ENCODE measurements at places on chromosomes 4 and X.

GRCh38 chr4:78313754-78314120, 237.8 kb upstream of the ANXA3 start:
- DNase-seq: no peak

DNA sequence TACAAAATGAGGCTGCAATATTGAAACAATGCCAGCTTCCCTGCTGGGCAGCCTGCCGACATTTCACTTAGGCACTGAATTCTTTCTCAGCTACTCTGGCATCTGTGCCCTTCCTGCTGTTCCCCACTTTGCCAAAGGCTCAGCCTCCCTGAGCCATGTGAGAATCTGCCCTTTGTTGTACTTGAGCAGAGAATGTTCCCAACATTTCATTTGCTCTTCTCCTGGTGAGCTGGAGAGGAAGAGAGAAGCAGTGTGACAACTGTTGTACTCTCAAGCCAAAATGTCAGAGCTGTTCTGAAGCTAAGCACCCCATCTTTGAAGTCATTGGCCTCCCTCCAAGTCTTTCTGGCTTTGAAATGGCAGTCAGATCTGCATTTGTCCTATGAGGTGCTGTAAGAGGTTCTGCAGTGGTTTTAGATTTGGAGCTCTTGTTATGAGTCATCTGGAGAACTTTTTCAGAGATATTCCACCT, 32.5 kb downstream of the LANCL3 start:
- DNase-seq: no peak

- DNase-seq: no peak
Observed at GRCh38 chr4:101851672-101852071, 61.1 kb downstream of the BANK1 start.

GRCh38 chrX:26651755-26652154, 435.8 kb downstream of the MAGEB5 start:
- no peak for DNase-seq

GRCh38 chr4:160091631-160092030, 988.8 kb downstream of the RAPGEF2 start:
- DNase-seq: no peak

GRCh38 chrX:99909946-99910345, 500.1 kb downstream of the PCDH19 start:
- DNase-seq: no peak

GRCh38 chrX:123454712-123455431, 270.8 kb downstream of the GRIA3 start:
- DNase-seq: no peak

DNA sequence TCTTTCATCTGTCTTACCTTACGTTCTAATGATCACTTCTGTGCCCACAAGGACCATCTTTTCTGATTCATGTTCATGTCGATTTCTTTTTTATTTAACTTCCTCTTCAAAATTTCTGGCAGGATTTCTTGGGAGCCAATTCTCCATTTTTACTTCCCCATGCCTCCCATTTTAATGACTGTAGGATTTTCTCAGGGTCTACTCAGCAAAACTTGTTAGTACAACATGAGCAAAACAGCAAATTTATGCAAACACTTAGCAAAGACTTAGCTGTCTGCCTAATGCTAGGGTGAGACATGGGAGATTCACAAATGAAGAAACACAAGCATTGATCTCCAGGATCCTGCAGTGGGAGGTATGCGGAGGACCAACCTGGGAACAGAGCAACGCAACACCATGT, 5.5 kb downstream of the CD38 start:
- DNase-seq: no peak

DNA sequence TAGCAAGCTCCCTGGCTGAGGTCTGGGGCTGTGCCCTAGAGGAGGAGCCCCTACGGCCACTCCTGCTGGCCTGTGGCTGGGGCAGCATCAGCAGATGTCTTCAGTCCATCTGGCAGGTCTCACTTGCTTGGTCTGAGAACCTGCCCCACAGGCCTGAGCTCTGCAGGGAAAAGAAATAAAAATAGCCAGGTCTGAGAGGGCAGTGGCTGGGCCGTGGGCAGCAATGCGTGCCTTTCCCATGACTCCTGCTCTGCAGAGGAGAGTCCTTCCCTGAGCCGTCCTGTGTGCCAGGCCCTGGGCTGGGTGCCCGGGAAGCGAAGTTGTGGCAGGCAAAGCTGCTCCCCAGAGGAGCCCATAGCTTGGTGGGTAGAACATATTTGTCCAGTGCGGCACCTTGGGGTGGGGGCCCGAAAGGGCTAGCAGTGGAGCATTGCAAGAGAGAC, 11.3 kb upstream of the KIAA0232 start:
- no peak for DNase-seq

- DNase-seq: no peak
Observed at GRCh38 chr4:100117750-100118149, 72.5 kb downstream of the DDIT4L start.

DNA sequence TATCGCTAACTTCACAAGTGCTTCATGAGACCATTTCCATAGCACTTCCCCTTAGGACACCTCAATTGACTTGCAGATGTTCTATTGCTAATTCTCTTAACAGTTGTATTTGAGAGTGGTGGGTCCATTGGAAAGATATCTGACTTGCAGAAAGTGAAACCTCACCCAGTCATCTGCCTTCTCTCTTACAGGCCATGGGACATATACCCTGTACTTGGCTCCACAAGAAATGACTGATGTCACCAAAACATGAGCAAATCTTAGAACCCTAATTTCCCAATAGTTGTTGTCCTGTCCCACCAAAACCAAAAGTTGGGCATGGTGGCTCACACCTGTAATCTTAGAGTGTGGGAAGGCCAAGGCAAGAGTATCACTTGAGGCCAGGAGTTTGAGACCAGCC, 101.9 kb upstream of the MAML3 start:
- no peak for DNase-seq

GRCh38 chrX:31376408-31377022, 304.7 kb upstream of the FTHL17 start:
- DNase-seq: no peak

DNA sequence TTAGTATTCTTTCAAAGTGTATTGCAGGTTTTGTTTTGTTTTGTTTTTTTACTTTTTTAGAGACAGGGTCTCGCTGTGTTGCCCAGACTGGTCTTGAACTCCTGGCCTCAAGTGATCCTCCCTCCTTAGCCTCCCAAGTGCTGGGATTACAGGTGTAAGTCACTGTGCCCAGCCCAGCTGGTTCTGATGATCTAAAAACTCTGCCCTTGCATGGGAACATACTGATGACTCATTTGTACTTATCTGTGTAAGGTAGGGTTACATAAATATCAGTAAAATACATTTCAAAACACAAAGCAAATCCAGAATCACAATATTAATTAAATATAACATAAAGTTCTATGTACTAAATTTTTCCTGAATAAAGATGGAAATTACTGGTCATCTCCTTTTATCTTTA, 7.4 kb upstream of the SLC9B1 start:
- DNase-seq: no peak

DNA sequence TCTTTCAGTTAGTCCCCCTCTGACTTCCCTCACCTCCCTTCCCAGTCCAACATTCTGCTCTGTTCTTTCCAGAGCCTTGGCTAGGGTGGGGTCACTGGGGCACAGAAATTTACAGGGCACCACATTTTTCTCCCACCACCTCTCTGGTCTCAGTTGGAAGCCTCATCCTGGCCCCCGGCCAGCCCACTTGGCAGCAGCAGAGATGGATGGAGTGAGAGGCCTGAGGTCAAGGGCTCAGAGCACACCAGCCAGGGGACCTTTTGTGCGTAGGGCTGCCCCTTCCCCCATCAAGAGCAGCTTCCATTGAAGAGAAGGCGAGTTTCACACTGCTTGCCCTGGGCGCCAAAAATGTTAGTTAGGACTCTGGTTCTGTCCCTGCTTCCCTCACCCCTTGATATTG, 230.9 kb downstream of the SOX3 start:
- no peak for DNase-seq

DNA sequence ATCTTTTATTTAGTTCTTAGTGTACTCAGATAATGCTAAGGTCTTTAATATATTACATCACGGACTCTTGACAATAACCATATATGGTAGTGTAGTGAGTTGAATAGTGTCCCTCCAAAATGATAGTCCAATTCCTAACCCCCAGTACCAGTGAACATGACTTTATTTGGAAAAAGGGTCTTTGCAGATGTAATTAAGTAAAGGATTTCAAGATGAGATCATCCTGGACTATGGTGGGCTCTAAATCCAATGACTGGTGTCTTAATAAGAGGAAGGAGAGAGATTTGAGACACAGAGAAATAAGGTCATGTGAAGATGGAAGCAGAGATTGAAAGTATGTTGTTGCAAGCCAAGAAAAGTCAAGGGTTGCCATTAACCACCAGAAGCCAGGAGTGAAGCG, 236.5 kb upstream of the DIPK2B start:
- no peak for DNase-seq

DNA sequence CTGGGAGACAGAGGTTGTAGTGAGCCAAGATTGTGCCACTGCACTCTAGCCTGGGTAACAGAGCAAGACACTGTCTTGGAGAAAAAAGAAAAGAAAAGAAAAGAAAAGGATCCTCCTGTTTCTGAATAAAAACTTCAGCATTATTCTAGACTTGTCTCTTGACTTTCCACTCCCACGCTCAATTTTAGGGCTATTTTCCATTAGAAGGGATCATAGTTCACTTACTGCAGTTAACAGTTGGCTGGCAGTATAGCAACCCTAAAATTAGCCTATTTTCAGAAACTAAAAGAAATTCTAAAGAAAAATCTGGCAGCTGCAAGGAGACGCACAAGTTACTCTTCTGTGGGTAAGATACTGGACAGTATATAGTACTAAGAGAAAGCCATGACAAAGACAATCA, 28.1 kb downstream of the THOC2 start:
- no peak for DNase-seq

DNA sequence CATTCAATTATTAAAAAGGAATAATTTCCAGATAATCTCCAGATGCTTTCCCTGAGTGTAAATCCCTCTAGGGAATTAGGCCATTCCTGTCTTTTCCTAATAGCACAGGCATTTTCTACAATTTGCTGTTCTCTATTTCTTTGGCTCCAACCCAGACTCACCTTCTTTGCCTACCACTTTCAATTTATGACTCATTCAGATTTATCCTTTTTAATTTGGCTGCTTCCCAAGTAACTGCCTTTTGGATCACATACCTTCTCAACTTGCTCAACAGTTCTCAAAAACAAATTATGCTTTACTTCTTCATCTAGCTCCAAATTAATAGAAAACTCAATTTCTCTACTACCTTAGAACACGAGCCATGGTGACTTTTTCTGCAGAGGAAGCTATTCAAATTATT, 1166.3 kb upstream of the PCDH7 start:
- no peak for DNase-seq

GRCh38 chr4:858041-858481, 32.1 kb upstream of the CPLX1 start:
- DNase-seq: no peak

DNA sequence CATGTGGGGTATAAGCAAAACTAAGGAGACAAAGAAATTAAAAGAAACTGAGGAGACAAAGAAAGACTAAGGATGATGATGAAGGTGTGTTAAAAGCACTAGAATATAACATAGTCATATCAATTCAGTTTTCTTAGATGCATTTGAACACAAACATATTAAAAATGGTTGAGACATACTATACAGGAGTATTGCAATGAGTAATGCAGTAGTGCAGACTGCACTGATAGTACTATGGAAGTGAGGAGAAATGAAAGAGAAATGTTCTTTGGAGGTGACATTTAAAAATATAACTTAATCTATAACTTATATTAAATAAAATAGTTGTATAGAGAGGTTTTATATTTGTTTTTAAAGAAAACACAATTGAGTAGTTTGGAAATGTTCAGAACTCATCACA, 279.2 kb downstream of the CAMK2D start:
- DNase-seq: no peak

DNA sequence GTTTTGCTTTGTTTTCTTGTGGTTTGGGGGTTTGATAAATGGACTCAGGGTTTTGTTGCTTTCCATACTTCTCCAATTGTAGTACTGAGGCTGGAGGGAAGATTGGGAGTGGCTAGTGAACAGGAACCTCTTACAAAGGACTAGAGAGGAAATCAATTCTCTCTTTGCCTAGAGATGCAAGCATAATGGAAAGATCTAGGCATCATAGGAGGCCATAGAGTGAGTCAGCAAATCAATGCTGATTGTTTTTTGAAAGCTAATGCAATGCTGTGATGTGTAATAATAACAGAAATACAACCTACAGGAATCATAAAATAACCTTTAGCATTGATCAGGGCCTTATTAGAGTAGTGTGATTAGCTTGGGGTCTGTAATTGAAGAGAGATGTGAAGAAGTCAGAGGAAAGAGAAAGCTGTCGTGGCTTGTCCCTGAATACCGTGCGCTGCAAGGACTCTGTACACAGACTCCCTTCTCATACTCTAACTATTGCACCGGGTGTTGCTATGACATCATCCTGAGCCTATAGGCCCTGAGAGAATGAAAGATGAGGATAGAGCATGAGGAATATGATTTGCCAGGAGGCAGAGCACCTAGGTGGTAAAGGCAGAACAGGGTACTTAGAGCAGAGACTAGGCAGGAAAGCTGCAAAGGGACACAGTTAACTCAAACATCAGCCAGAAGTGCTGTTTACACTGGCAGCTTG, 29.3 kb upstream of the GPR101 start:
- no peak for DNase-seq

DNA sequence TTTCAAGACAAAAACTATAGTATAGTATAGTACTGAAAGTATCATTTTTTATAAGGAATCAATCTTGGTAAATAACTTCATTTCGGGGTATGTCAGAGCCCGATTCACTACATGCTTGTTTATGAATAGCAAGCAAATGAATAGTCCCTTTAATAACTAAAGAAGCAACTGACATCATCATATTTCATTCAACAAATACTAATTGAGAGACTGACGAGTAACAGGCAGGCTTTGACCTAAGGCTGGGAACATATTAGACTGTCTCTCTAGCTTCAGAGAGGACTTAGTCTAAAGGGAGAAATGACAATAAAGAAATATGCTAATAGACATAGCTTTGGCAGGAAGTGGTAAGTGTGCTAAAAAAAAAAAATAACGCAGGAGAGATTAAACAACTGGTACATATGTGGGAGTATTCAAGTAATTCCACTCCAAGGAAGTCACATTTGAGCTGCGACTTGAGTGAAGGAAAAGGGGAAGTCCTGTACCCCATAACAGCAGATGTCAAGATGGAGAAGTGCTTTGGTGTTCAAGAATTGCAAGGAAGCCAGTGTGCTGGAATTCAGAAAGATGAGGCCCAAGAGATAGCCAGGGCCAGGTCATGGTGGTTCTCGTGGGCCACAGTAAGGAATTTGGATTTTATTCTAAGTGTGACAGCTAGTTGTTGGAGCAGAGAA, 284.9 kb downstream of the FBXO8 start:
- DNase-seq: no peak

- DNase-seq: no peak
Observed at GRCh38 chr4:159837071-159837470, 734.2 kb downstream of the RAPGEF2 start.
